ENCODE measurements at places on chromosomes 3 and 15. TPM values are rescaled to one million over a fixed set of nuclear protein-coding genes. Genes with fewer than 3 reads are reported as not detected.
A peak's percentile ranks its signal among the peaks of the same experiment; 100 is the strongest.

DNA sequence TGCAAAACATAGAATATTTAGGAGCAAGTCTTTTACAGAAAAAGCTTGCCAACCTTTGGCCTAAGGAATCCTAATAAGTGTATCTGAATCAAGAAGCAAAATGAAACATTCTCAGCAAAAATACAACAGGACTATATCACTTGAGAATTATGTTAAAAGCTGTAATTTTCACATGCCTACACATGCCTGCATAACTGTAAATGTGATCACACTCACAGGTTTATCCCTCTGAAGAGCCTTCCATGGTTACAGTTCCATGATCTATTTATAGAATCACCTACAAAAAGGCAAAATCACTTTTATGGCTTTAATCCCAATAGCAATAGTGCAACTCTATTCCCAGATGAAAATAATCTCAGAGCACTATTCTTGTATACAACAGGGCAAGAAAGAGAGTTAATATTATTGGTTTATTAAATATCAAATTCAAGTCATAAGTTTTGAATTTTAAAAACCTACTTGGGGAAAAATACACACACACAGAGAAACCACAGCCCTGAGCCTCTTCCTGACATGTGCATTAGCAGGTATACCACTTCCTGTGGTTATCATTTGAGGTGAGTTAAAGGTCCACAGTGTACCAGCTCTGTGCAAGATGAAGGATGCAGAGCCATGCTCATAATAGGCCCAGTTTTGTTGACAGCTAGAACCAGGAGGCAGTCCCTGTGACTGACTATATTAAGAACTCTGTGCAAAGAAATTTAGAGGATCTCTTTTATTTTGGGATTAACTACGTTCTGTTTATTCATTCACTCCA is 252.5 kb upstream of the TGFBR2 start:
- no peak overlapping the region for H3K4me3 ChIP-seq
- no peaks in the 10 kb centered on the region for H3K27me3 ChIP-seq
- H3K4me1 ChIP-seq: peaks cover 11% of the 10 kb centered on the region
- DNase-seq: no peak
- H3K27ac ChIP-seq: no peak overlapping the region

GRCh38 chr15:85401108-85401774 is 20.8 kb downstream of the AKAP13 start:
- H3K4me3 ChIP-seq: no peak overlapping the region
- no peaks in the 10 kb centered on the region for H3K36me3 ChIP-seq
- no peaks in the 10 kb centered on the region for H3K27me3 ChIP-seq
- H3K4me1 ChIP-seq: peaks cover 22% of the 10 kb centered on the region
- no peak for DNase-seq

- H3K4me1 ChIP-seq: peaks cover 4% of the 10 kb centered on the region
- peaks cover 7% of the 10 kb centered on the region for H3K36me3 ChIP-seq
- DNase-seq: peak; percentile 24
- H3K4me3 ChIP-seq: no peak overlapping the region
- H3K27ac ChIP-seq: no peak overlapping the region
Observed at GRCh38 chr3:170309046-170309445, 48.5 kb upstream of the SKIL start.

GRCh38 chr15:74196175-74196574 is 6.4 kb downstream of the STRA6 start:
- peaks cover 24% of the 10 kb centered on the region for H3K4me1 ChIP-seq
- no peaks in the 10 kb centered on the region for H3K27me3 ChIP-seq
- H3K4me3 ChIP-seq: no peak overlapping the region
- H3K36me3 ChIP-seq: no peaks in the 10 kb centered on the region
- peak; percentile 93 for DNase-seq
- H3K27ac ChIP-seq: no peak overlapping the region

Gene STAC
- total RNA-seq: 0.36 TPM

Gene DLEC1
- total RNA-seq: not detected

Gene ISLR
- total RNA-seq: under 0.01 TPM
